Head of caudate nucleus (tissue), 42 donors: ENCODE measurements at places on chromosomes 1 and 21.
A peak's percentile ranks its signal among the peaks of the same experiment; 100 is the strongest.

DNA sequence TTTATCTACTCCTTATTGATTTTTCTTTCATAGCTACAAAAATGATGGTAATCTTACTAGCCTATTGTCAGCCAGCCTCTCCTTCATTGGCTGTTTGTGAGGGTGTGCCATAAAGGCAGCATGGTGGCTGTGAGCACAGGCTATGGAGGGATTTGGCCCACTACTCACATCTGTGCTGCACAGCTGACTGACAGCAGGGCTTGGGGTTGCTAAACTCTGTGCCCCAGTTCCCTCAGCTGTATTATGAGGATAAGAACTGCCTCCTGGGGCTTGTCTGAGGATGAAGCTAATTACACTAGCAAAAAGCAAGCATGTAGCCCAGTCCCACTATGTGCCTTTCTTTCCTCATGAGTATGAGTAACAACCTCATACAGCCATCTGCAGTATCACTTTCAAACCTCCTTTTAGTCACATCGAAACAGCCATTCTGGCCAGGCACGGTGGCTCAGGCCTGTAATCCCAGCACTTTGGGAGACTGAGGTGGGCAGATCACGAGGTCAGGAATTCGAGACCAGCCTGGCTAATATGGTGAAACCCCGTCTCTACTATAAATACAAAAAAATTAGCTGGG is 66.2 kb downstream of the COQ8A start:
- DNase-seq = no peak

GRCh38 chr1:229869240-229869639 is 197.8 kb upstream of the GALNT2 start:
- DNase-seq = no peak

- DNase-seq = no peak
These were observed 47.1 kb upstream of the ETS2 start for GRCh38 chr21:38758501-38759214.

GRCh38 chr1:154430903-154431302 is 25.8 kb downstream of the IL6R start:
- DNase-seq = no peak

GRCh38 chr1:25996966-25997827 is 666 bp downstream of the PAFAH2 start:
- no peak for DNase-seq

DNA sequence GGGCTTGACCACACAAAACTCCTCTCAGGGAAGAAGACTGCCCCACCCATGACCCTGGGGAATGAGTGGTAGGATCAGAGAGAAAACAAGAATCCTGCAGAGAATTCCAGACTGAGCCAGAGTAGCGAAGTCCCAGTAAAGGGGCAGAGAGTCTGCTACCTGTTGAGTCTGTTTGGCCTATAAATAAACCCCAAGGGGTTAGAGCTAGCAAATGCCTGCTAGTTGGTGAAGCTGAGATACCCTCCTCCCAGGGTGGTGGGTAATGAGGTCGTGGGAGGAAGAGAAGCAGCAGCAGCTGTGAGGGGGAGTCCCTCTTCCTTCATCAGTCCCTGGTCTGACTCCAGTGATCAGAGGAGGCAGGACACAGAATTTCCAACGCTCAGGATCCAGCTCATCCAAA is 2.5 kb downstream of the TRAF3IP3 start:
- no peak for DNase-seq

DNA sequence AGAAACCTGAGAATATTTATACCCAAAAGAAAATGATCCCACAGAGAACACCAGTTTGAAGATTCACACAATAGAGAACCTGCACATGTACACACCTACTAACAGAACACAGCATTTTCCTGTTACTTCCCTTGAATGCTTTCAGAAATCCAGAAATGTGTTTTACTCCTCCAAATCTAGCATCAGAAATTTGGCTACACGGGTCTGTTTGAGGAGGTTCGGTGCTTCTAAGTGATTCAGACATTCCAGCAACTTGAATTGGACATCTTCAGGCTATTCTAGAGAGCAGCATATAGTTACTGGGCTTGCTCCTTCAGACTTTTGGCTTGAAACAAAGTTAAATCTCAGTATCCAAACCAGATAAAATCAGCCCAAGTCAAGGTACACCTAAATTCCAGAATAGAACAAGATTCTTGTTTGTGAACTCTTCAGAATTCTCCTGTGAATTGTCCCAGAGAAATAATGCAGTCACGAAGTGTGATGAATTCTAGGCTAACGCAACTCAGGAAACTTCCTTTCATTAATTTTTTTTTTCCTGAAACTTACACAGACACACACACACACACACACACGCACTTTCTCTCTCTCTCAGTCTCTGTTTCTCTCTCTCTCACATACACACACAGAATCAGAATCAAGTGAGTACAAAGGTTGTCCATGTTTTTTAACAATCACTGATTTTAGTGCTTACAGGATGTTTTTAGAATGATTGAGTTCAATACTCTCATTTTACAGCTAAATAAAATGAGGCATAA is 278.4 kb upstream of the SNX7 start:
- DNase-seq = no peak

GRCh38 chr1:116388122-116388521 is 15.1 kb downstream of the ATP1A1 start:
- DNase-seq = no peak

DNA sequence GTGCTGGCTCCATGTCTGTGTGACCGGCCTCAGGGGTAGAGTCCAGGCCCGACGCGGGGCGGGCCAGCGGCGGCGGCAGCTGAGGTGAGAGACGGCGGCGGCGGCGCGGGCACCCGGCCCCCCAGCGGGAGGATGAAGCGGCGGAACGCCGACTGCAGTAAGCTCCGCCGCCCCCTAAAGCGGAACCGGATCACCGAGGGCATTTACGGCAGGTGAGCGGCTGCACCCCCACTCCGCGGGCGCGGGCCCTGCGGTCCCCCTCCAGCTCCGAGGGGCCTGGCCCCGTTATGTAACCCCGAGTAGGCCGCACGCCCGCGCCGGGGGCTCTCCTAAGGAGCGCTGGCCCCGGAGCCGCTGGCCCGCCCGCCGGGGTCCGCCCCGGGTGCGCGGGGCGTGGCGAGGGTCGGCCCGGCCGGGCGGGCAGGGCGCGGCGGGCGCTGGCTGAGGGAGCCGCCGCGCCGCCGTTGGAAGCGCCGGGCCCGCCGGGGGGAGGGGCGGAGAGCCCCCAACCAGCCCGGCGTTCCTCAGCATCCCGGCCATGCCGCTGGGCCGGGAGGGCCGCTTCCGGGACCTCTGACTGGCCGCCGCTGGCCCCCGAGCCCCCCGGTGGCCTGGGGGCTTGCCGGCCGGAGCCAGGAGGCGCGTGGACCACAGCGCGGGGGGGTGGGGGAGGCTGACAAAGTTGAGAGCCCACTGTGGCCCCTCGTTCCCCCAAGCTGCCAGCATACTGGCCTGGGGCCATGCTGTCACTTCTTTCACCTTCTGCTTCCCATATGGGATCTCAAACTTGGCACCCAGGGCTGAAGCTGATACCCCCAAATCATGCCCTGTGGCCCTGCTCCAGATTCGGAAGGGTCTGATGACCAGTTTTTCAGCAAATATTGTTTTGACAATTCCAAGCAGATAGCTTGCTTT is 527 bp downstream of the MACO1 start:
- DNase-seq = no peak

DNA sequence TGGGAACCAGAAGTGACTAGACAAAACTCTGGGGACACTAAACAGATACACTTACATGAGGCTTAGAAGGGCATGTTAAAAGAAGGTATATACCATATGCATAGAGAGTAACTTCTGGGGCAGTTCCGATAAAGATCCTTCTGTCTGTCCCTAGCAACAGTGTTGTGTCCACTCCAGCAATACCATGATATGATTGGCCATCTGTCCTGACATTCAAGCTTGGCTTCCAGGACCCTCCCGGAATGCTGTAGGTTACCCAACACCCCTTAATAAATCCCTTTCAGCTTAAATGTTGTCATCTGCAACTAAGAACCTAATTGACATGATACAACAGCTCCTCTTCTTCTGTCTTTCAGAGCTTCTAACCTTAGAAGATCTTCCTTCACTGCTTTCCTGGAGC is 307.7 kb downstream of the OMA1 start:
- no peak for DNase-seq

DNA sequence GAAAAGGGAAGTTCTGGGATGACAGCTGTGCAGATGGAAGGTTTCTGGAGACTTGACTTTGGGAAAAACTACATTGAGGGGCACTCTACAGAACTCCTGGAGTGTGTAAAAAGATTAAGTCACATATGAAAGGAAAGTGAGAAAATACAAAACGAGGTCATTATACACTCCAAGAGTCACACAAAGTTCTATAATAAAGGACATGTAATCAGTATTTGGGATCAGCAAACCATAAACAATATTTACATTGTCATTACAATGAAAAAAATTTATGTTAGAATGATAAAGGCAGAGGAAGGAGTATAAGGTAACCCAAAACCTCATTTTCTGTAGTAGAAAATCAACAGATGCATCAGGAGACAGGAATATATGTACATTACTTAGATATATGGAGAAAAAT is 22.8 kb downstream of the NUP133 start:
- DNase-seq = no peak

DNA sequence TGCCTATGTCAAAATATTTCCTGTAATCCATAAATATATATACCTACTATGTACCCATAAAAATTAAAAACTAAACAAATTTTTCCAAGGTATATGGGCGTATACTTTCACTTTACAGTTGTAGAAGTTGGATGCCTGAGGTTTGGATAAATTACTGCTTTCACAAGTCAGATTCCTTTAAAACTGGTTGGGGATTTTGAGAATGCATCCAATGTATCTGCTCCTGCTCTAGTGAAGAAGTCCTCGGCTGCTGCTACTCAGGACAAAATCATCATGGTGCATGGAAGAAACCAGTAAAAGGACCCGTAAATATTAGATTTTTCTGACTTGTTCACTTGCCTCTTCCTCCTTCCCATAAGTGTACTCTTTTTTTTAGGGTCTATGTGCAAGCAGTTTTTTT is 841.1 kb downstream of the USP25 start:
- DNase-seq = no peak

DNA sequence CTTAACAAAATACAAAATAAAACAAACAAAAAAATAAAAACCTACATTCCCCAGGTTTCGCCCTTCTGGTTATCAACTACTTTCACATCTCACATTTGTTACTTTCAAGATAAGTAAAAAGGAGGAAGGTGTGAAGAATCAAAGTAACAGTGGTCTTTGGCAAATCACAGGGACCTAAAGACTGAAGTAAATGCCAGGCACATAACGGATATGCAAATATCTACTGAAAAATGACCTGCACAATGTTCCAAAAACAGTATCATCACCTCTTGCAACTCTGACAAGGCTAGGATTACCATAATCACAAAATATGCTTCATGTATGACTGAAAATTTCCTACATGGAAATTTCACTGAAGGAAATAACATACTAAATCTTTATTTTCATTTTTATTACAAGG is 29.3 kb downstream of the COP1 start:
- no peak for DNase-seq

- no peak for DNase-seq
These were observed 126.9 kb downstream of the NOS1AP start for GRCh38 chr1:162196387-162196786.

DNA sequence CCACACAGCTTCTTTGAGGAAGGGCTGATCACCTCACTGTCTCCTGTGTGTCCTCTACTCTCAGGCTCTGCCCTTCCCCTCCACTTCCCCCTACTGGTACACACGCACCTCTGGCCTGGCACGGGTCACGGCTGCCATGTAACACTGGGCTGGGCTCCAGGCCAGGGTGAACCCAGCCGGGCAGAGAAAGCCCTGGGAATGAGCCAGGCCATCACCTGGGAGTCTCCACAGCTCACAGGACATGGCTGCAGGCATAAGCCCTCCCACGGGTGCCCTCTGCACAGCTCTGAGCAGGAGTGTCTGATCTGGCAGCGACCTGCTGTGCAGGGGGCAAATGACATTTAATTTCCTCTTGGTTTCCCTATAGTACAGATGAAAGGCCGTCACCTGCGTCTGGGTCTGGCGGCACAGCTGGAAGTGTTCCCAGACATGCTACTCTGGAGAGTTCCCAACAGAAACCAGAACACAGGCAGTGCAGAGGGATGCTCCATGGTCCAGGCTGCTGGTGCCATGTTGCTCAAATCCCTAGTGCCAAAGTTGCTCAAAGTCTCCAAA is 61.2 kb downstream of the ERI3 start:
- no peak for DNase-seq

- DNase-seq = no peak
These were observed 50.2 kb upstream of the WASF2 start for GRCh38 chr1:27539901-27540861.

DNA sequence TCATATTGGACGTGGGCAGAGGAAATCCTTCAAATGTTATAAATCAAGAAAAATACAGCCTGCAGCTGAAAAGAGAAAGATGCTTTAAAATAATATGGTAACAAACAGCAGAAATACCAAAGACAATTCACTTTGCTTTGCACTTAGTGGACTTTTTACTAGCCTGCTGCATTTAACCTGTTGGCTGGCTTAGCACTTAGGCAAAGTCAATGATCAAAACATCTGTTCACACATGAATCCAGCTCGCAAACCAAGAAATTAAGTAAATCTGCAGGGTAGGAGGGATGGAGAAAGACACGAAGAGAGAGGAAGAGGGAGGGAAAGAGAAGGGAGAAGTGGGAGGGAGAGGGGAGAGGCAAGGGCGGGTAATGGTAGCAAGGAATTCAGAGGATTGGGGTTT is 103.6 kb upstream of the RAB4A start:
- DNase-seq = no peak

GRCh38 chr1:113930499-113931161 is 1.5 kb downstream of the HIPK1 start:
- no peak for DNase-seq

GRCh38 chr1:11059968-11060830 is at the start of gene SRM:
Gene SRM (minus strand): TSS chr1:11060018. CDS start chr1:11059943, 75 bp downstream.
- peak; percentile 85 for DNase-seq

DNA sequence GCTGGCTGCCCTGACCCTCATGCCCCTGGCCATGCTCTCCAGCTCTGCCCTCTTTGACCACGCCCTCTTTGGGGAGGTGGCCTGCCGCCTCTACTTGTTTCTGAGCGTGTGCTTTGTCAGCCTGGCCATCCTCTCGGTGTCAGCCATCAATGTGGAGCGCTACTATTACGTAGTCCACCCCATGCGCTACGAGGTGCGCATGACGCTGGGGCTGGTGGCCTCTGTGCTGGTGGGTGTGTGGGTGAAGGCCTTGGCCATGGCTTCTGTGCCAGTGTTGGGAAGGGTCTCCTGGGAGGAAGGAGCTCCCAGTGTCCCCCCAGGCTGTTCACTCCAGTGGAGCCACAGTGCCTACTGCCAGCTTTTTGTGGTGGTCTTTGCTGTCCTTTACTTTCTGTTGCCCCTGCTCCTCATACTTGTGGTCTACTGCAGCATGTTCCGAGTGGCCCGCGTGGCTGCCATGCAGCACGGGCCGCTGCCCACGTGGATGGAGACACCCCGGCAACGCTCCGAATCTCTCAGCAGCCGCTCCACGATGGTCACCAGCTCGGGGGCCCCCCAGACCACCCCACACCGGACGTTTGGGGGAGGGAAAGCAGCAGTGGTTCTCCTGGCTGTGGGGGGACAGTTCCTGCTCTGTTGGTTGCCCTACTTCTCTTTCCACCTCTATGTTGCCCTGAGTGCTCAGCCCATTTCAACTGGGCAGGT is 3.8 kb downstream of the GPR61 start:
- no peak for DNase-seq

GRCh38 chr1:211804915-211805314 is 25.6 kb downstream of the LPGAT1 start:
- DNase-seq = no peak
